ENCODE measurements at places on chromosomes 2 and 18.
A peak's percentile ranks its signal among the peaks of the same experiment; 100 is the strongest.

DNA sequence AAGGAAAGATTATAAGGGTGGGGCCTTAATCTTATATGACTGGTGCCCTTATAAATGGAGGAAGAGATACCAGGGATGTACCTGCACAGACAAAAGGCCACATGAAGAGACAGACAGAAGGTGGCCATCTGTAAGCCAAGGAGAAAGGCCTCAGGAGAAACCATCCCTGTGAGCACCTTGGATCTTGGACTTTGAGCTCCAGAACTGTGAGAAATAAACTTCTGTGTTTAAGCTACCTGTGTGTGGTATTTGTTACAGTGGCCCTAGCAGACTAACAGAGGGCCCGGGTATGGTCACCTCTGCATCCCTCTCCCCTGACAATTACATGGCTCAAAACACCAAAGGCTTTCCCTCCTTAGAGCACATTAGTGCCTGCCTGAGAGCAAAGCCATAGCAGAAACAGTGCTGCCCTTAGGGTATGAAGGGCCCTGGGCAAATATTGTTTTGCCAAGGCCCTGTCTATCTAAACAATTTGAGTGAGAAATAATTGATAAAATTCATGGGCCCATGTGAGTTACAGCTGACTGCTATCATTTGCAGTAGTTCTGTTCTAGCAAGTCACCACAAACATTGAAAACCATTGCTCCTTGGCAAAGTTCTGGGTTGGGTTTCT is 109.3 kb upstream of the MYCN start:
- no peak for DNase-seq
- H3K4me1 ChIP-seq: no peaks in the 10 kb centered on the region
- H3K4me3 ChIP-seq: no peak overlapping the region
- no peaks in the 10 kb centered on the region for H3K27me3 ChIP-seq
- H3K27ac ChIP-seq: no peak overlapping the region

GRCh38 chr2:88693911-88694414 is 2.5 kb downstream of the RPIA start:
- H3K27ac ChIP-seq: no peak overlapping the region
- H3K36me3 ChIP-seq: peaks cover 11% of the 10 kb centered on the region
- H3K27me3 ChIP-seq: no peaks in the 10 kb centered on the region
- H3K4me1 ChIP-seq: peaks cover 29% of the 10 kb centered on the region

GRCh38 chr18:78393086-78393862 is 586.3 kb upstream of the SALL3 start:
- H3K27ac ChIP-seq: no peak overlapping the region
- no peaks in the 10 kb centered on the region for H3K27me3 ChIP-seq
- no peak for DNase-seq
- H3K4me3 ChIP-seq: no peak overlapping the region

DNA sequence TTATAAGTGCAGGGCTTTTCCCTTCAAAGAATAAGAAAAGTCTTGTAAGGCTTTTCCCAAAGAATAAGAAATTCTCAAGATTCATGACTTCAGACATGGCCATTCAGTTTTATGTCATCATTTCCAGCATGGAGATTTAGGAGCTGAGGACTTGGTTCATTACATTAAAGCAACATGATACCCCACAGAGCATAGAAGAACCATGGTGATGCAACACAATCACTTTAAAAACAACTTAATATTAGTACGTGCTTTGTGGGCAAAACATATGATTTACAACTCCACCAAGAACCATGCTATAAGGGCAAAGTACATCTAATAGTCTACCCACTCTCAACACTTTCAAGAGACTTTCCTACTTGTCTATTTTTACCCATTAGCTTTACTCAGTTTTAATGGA is 214.4 kb downstream of the SRBD1 start:
- DNase-seq: no peak
- no peak overlapping the region for H3K27ac ChIP-seq
- no peaks in the 10 kb centered on the region for H3K27me3 ChIP-seq
- no peaks in the 10 kb centered on the region for H3K4me1 ChIP-seq

- H3K4me3 ChIP-seq: no peak overlapping the region
- H3K36me3 ChIP-seq: no peaks in the 10 kb centered on the region
- H3K27me3 ChIP-seq: no peaks in the 10 kb centered on the region
- no peaks in the 10 kb centered on the region for H3K4me1 ChIP-seq
These were observed 437.5 kb downstream of the NR4A2 start for GRCh38 chr2:155895016-155895415.

GRCh38 chr2:57291209-57291608 is 755.4 kb upstream of the VRK2 start:
- H3K27me3 ChIP-seq: no peaks in the 10 kb centered on the region
- no peaks in the 10 kb centered on the region for H3K36me3 ChIP-seq
- no peaks in the 10 kb centered on the region for H3K4me1 ChIP-seq
- H3K4me3 ChIP-seq: no peak overlapping the region
- no peak overlapping the region for H3K27ac ChIP-seq

- peaks cover 37% of the 10 kb centered on the region for H3K4me1 ChIP-seq
- no peaks in the 10 kb centered on the region for H3K27me3 ChIP-seq
- peak; percentile 73 for DNase-seq
- no peak overlapping the region for H3K4me3 ChIP-seq
- no peaks in the 10 kb centered on the region for H3K36me3 ChIP-seq
These were observed 3.1 kb downstream of the ADAM17 start for GRCh38 chr2:9552219-9553178.

- H3K27ac ChIP-seq: no peak overlapping the region
- H3K4me1 ChIP-seq: no peaks in the 10 kb centered on the region
- H3K4me3 ChIP-seq: no peak overlapping the region
- H3K27me3 ChIP-seq: no peaks in the 10 kb centered on the region
- H3K36me3 ChIP-seq: no peaks in the 10 kb centered on the region
- DNase-seq: no peak
These were observed 47.2 kb downstream of the PRKRA start for GRCh38 chr2:178403671-178404306.

- H3K27ac ChIP-seq: no peak overlapping the region
- no peaks in the 10 kb centered on the region for H3K36me3 ChIP-seq
- peaks cover 13% of the 10 kb centered on the region for H3K4me1 ChIP-seq
These were observed 4.3 kb upstream of the EFHD1 start for GRCh38 chr2:232629129-232629475.

DNA sequence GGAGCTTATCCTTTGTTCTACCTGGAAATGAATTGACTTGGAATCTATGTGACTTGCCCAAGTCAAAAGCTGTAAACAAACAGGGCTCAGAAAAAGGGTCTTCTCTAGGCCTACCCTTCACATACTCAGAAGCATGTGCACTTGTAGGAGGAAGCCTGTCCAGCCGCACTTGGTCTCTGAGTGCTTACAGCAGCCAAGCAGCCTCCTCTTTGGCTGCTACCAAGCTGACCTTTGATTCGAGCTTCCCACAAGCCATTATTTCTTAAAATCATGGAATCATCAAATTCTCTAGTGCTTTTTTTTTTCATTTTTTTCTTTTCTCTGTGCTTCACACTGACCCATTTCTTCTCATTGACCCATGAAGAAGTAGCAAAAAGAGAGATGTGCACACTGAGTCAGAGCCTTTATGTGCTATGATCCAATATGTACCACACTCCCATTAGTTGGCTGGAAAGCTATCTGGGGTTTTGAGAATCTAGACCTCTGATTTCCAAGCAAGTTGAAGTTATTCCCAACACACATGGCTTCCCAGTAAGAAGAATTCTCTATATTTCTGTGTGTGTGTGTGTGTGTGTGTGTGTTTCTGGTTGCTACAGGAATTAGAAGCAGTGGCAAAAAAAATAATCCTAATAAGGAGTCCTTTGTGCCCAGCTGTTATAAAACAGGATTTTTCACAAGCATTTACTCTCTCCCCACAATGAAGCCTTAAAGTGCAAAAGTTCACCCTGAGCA is 550.3 kb upstream of the TNP1 start:
- no peak overlapping the region for H3K4me3 ChIP-seq
- DNase-seq: no peak
- H3K36me3 ChIP-seq: no peaks in the 10 kb centered on the region
- H3K27ac ChIP-seq: no peak overlapping the region
- H3K4me1 ChIP-seq: no peaks in the 10 kb centered on the region
- H3K27me3 ChIP-seq: peaks cover 2% of the 10 kb centered on the region

GRCh38 chr2:142536966-142537365 is 340.5 kb upstream of the KYNU start:
- H3K36me3 ChIP-seq: no peaks in the 10 kb centered on the region
- DNase-seq: no peak
- no peaks in the 10 kb centered on the region for H3K4me1 ChIP-seq
- H3K4me3 ChIP-seq: no peak overlapping the region

- DNase-seq: no peak
- no peak overlapping the region for H3K27ac ChIP-seq
- H3K36me3 ChIP-seq: peaks cover under 1% of the 10 kb centered on the region
- H3K27me3 ChIP-seq: no peaks in the 10 kb centered on the region
- H3K4me1 ChIP-seq: peaks cover 22% of the 10 kb centered on the region
These were observed 3.4 kb downstream of the GEN1 start for GRCh38 chr2:17757321-17757720.

DNA sequence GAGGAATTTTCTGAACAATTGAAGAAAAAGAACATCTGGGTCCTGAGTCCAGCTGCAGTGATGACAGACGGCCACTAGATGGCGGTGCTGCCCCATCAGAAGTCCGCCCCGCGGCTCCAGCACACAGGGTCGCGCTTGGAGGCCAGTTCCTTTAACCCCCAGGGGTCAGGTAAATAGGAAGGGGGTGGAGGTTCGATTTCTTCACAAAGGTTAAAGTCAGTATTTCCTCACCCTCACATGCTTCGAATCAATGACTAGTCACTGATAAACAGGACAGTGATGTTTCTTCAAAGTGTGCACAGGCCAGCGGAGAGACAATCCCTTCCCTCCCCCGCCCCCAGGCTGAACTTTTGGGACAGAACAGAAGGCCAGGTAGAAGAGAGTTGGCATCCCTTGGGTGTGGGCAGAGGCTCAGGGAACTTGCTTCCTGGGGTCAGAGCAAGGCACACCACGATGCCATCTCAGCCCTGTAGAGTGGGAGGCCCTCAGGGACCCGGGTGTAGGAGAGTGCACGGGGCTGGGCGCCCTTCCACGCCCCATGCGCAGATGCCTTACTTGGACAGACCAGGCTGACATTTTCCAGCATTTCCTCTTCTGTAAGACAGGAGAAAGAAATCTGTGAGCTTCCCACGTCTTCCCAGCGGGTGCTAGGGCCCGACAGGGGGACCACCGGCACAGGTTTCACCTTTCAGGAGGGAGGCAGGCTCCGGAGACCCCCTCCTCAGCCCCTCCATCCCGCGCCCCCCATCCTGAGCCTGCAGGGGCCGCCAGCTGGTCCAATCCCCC is 722 bp downstream of the APOB start:
- H3K27me3 ChIP-seq: peaks cover 28% of the 10 kb centered on the region
- no peak overlapping the region for H3K27ac ChIP-seq
- H3K4me1 ChIP-seq: no peaks in the 10 kb centered on the region
- no peaks in the 10 kb centered on the region for H3K36me3 ChIP-seq
- H3K4me3 ChIP-seq: peak overlapping the region; percentile 17

DNA sequence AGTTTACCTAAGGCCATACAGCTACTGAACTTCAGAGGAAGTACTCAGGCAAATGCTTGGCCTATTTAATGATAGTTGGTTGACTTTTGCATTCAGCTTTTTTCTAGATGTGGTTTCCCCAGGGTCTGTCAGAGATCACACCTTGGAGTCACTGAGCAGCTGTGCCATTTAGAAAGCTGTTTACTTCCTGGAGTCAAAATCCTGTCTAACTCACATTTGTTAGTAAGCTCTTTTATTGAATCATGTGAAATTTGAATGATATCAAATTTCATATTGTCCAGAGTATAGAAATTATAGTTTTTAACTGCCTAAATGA is 7.6 kb upstream of the TRIB2 start:
- no peak for DNase-seq
- no peak overlapping the region for H3K4me3 ChIP-seq
- no peaks in the 10 kb centered on the region for H3K36me3 ChIP-seq

DNA sequence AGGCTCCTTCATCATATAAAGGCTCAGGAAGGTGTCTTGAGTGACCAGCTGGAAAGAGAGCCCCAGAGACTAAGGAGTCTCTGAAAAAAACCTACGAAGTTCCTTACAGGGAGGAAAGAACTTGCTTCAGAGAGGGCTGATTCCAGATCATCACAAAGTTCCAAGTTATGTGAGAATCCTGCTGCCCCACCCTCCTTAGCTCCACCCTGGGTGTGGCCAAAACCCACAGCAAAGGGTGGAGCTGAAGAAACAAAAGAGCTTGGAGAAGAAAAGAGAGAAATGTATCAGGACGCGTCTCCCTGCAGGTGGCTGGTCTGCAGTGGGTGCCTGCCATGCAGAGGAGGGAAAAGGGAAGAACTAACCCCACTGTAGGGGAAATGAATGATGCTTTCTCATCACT is 32.8 kb upstream of the ZNF396 start:
- no peak for DNase-seq
- no peak overlapping the region for H3K4me3 ChIP-seq
- H3K27me3 ChIP-seq: no peaks in the 10 kb centered on the region
- H3K36me3 ChIP-seq: no peaks in the 10 kb centered on the region

DNA sequence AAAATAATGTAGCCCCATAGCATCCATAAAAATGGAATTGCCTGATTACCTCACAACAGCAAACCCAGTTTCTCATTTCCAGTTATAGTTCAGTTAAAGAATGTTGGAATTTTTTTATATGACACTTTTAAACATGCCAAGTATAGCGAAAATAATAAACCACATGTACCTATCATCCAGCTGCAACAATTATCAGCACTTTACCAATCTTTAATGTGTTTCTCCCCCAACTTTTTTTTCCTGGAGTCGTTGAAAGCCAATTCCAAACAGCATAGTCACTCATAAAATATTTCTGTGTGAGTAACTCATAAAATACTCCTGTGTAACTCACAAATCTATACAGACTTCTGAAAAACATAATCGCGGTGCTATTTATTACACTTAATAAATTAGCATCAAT is 38.1 kb downstream of the SMAD4 start:
- no peak overlapping the region for H3K27ac ChIP-seq
- H3K4me1 ChIP-seq: no peaks in the 10 kb centered on the region
- no peak for DNase-seq

DNA sequence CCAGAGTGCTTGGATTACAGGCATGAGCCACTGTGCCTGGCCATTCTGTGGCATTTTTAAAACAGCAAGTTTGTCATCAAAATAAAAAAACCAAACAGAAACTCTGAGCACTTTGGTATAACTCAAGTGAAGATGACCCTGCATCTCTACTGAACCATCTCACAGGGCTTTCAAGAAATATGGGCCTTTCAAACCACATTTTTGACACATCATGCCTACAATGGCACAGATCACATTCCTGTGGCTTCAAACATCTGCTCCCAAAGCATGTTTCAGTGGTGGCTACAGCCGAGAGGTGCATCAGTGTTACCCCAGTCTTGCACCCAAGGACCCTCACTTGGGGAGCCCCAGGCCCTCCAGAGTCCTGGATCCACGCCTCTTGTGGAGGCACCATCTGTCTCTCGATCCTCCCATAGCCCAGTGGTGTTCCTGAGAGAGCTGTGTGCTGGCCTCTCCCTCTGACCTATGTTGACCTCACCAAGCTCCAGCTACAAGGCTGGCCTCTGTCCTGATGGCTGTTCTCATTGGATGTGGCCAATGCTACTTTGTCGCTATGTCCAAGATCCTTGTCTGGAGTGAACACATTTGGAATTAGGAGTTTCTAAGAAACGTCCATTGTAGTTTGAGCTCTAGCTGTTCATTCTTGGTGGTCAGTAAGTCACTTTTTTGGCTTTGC is 55.2 kb upstream of the RALBP1 start:
- no peaks in the 10 kb centered on the region for H3K36me3 ChIP-seq
- H3K27ac ChIP-seq: no peak overlapping the region
- no peak overlapping the region for H3K4me3 ChIP-seq

GRCh38 chr2:168961450-168962229 is 60.5 kb downstream of the G6PC2 start:
- H3K27ac ChIP-seq: no peak overlapping the region
- no peak overlapping the region for H3K4me3 ChIP-seq
- H3K27me3 ChIP-seq: no peaks in the 10 kb centered on the region
- peak; percentile 79 for DNase-seq
- H3K36me3 ChIP-seq: no peaks in the 10 kb centered on the region
- peaks cover 3% of the 10 kb centered on the region for H3K4me1 ChIP-seq
